ENCODE measurements at places on chromosomes 2 and 18.

GRCh38 chr2:28325567-28326468, 66.8 kb upstream of the FOSL2 start:
- peak; percentile 56 for DNase-seq
- no peak overlapping the region for H3K27ac ChIP-seq
- H3K4me3 ChIP-seq: no peak overlapping the region
- H3K36me3 ChIP-seq: no peaks in the 10 kb centered on the region
- H3K4me1 ChIP-seq: peaks cover 8% of the 10 kb centered on the region

DNA sequence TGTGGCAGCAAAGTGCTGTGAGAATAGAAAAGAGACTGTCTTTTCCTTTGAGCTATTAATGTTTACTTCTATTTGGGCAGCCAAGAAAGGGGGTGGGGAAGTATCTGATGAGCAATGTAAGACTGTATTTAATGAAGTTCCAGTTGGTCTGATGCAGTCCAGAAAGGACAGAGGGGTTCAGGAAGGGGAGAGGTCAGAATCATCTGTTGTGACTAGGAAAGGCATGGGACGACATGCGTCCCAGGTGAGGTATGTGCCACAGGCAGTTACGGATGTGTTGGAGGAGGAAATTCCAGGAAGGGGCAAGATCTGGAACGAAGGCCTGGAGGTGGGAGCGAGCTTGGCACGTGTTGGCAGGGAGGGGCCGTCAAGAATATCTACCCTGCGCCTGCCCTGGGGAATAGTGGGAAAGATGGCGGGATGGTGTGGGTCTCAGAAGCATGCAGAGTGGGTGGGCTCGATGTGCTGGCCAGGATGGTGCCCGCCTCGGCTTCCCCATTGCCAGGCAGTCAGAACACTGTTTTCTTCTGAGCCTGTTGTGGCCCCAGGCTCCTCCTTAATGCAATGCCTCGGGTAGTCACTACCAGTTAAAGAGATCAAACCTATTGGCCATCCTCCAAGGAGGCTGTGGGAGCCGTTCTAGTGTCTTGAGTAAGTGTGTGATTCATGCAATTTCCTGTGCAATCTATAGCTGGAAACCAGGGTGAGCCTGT, 57.8 kb upstream of the TXNDC2 start:
- H3K27ac ChIP-seq: peak overlapping the region; percentile 25
- H3K36me3 ChIP-seq: no peaks in the 10 kb centered on the region
- H3K4me3 ChIP-seq: no peak overlapping the region

- peak overlapping the region; percentile 92 for H3K4me3 ChIP-seq
- no peaks in the 10 kb centered on the region for H3K27me3 ChIP-seq
- H3K36me3 ChIP-seq: no peaks in the 10 kb centered on the region
Measured at GRCh38 chr18:711310-711656, 1.1 kb downstream of the ENOSF1 start.

GRCh38 chr2:183592271-183592670, 468.0 kb downstream of the NUP35 start:
- H3K4me3 ChIP-seq: no peak overlapping the region
- no peaks in the 10 kb centered on the region for H3K27me3 ChIP-seq
- H3K4me1 ChIP-seq: no peaks in the 10 kb centered on the region

DNA sequence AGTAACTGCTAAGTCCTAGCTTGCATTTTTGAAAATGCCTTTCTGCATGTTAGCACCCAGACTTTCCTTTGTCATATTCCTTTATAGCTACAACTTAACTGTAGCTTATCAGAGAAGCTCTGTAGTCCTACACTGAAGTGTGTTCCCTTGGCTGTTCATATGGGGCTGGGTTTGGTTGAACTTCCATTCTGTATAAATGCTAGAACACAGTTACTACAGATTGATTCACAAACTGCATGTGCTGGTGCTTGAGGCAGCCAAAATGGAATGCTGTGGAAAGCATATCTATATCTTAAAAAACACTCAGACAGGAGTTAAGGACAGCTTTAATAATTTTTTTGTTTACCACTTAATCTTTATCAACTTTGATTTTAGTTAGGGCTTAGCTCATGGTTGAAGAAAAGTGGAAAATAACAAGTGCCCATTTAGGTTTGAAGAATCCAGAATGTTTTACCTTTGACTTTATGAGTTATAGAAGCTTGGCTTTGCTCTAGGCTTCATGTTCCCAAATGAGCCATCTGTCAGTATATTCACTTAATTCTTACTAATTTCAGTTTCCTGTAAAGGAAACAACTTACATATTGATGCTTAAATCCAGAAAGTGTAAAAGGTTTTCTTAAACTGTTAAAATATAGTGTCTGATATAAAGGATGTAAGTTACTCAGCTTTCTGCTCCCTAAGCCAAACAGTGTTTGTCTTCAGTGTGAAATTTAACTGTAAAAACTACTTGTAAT, 148.9 kb downstream of the AGPS start:
- no peaks in the 10 kb centered on the region for H3K27me3 ChIP-seq
- no peak overlapping the region for H3K4me3 ChIP-seq
- no peak overlapping the region for H3K27ac ChIP-seq
- H3K4me1 ChIP-seq: no peaks in the 10 kb centered on the region
- DNase-seq: no peak

DNA sequence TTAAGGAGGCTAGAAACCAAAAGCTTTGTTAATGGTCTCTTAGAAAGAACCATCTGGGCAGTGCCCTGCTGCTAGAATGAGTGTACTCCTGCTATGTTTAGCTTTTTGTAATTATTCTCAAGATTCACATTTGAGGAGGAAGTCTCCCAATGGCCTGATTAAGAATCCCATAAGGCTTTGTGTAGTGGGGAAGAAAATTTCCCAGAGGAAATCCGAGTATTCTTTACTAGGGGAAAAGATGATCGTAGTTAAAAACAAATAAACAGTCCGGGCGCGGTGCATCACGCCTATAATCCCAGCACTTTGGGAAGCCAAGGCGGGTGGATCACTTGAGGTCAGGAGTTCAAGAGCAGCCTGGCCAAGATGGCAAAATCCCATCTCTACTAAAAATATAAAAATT, 117.9 kb downstream of the PTRHD1 start:
- no peaks in the 10 kb centered on the region for H3K36me3 ChIP-seq
- no peak overlapping the region for H3K27ac ChIP-seq
- no peak overlapping the region for H3K4me3 ChIP-seq
- H3K4me1 ChIP-seq: peaks cover 7% of the 10 kb centered on the region

- H3K4me1 ChIP-seq: no peaks in the 10 kb centered on the region
- no peak overlapping the region for H3K27ac ChIP-seq
- H3K36me3 ChIP-seq: no peaks in the 10 kb centered on the region
- DNase-seq: no peak
- peaks cover 3% of the 10 kb centered on the region for H3K27me3 ChIP-seq
Measured at GRCh38 chr2:10183146-10183675, 60.7 kb downstream of the RRM2 start.

DNA sequence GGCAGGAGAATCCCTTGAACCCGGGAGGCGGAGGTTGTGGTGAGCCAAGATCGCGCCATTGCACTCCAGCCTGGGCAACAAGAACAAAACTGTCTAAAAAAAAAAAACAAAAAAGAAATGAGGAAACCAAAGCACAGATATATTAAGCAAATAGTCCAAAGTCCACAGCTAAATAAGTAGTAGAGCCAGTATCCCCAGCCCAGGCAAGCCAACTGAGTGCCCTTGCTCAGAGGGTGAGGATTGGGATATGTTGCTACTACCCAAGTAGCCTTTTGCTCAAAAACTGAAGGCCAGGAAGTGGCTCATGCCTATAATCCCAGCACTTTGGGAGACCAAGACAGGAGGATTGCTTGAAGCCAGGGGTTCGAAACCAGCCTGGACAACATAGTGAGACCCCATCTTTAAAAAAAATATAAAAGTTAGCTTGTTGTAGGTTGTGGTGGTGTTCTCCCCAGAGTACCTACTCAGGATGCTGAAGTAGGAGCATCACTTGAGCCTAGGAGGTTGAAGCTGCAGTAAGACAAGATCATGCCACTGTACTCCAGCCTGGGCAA, 5.4 kb downstream of the CFAP36 start:
- H3K4me3 ChIP-seq: no peak overlapping the region
- DNase-seq: no peak
- no peaks in the 10 kb centered on the region for H3K27me3 ChIP-seq
- H3K36me3 ChIP-seq: no peaks in the 10 kb centered on the region
- no peak overlapping the region for H3K27ac ChIP-seq

DNA sequence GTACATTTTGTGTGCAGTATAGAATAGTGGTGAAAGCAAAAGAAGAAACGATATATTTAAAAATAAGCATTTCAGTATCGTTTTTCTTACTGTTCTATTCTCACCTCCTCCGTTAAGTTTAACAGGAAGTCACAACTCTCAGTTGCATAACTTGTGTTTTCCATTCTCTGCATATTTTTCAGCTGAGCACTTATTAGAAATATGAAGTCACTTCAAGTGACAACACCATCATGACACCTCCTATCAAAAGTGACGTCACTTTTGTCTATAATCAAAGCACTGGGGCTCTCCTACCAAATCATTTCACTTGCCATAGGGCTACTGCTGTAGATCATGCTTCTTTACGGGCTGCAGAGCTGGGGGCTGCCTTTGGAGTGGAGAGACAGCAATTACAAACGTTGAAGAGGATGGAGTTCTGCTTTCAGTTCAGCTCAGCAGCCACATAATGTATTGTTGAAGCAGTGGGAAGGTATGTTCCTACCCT, 36.3 kb downstream of the STAT4 start:
- no peaks in the 10 kb centered on the region for H3K27me3 ChIP-seq
- no peak overlapping the region for H3K4me3 ChIP-seq

DNA sequence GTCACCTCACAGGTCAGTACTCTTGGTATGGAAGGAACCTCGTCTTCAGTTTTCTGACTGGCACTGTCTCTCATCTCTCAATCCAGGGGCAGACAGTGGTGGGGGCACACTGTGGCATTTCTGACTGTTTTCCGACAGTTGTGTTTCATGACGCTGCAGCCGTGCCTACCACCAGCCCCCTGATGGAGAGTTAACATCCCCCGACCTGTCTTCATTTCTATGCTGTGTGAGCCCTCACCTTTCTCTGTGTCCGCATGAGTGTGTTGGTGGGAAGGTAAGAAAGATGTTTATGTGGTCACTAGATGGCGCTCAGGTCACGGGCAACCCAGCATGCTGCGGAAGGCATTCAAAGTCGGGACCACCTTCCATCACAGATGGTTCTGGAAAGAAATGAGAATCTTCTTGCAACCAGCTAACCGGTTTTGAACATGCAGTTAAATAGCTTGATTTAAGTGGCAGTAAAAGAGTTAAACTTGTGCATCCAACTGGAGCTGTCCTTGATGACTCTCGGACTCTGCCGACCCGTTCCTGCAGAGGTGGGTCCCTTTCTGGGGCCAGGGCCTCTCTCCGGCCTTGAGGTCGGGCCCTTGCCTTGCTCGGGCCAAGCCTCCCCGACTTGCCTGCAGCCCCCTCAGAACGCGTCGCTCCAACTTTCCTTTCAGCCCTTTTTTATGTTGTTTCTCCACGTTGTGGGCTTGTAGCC, 92.4 kb downstream of the DYSF start:
- no peaks in the 10 kb centered on the region for H3K27me3 ChIP-seq
- DNase-seq: peak; percentile 66
- peak overlapping the region; percentile 55 for H3K27ac ChIP-seq

- no peak overlapping the region for H3K27ac ChIP-seq
- no peak for DNase-seq
- H3K4me3 ChIP-seq: no peak overlapping the region
- H3K36me3 ChIP-seq: no peaks in the 10 kb centered on the region
Measured at GRCh38 chr2:58146707-58147106, 94.4 kb downstream of the FANCL start.

Data from psoas muscle (tissue), 8 donors.